ENCODE measurements at places on chromosomes 3 and 15. TPM values are rescaled to one million over a fixed set of nuclear protein-coding genes. Genes with fewer than 3 reads are reported as not detected.

DNA sequence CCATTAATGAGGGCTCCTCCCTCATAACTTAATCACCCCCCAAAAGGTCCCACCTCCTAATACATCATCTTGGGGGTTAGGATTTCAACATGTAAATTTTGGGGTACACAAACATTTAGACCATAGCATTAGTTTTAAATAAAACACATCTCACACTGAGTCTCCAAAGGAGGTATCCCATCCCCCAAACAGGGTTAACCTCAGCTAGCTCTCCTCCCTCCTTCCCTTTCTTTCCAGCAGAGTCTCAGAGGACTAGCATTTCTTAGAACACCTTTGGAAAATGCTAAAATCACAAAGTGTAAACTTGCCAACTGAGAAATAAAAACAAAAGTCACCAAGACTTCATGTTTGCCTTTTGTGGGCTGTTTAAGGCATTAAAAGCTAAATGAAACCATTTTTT lies 51.2 kb upstream of the FOXB1 start:
- H3K4me1 ChIP-seq = no peaks in the 10 kb centered on the region
- no peak overlapping the region for H3K27ac ChIP-seq
- DNase-seq = no peak
- no peaks in the 10 kb centered on the region for H3K36me3 ChIP-seq
- no peak overlapping the region for H3K4me3 ChIP-seq
- peaks cover 5% of the 10 kb centered on the region for H3K27me3 ChIP-seq

- no peak overlapping the region for H3K27ac ChIP-seq
- DNase-seq = no peak
- H3K4me3 ChIP-seq = no peak overlapping the region
- peaks cover 33% of the 10 kb centered on the region for H3K36me3 ChIP-seq
- H3K27me3 ChIP-seq = no peaks in the 10 kb centered on the region
Measured at GRCh38 chr3:57586778-57587177, 10.4 kb downstream of the ARF4 start.

GRCh38 chr3:112627419-112627818 lies 13.5 kb downstream of the CCDC80 start:
- H3K4me1 ChIP-seq = peaks cover 14% of the 10 kb centered on the region
- H3K36me3 ChIP-seq = no peaks in the 10 kb centered on the region
- peak overlapping the region; percentile 1 for H3K27ac ChIP-seq
- H3K4me3 ChIP-seq = no peak overlapping the region

- no peak overlapping the region for H3K27ac ChIP-seq
- H3K27me3 ChIP-seq = no peaks in the 10 kb centered on the region
- no peak overlapping the region for H3K4me3 ChIP-seq
- no peak for DNase-seq
- no peaks in the 10 kb centered on the region for H3K36me3 ChIP-seq
Measured at GRCh38 chr3:106263546-106263945, 394.7 kb upstream of the CBLB start.

- H3K36me3 ChIP-seq = no peaks in the 10 kb centered on the region
- no peak for DNase-seq
- no peak overlapping the region for H3K27ac ChIP-seq
Measured at GRCh38 chr3:122253581-122253980, 70.1 kb downstream of the CASR start.

DNA sequence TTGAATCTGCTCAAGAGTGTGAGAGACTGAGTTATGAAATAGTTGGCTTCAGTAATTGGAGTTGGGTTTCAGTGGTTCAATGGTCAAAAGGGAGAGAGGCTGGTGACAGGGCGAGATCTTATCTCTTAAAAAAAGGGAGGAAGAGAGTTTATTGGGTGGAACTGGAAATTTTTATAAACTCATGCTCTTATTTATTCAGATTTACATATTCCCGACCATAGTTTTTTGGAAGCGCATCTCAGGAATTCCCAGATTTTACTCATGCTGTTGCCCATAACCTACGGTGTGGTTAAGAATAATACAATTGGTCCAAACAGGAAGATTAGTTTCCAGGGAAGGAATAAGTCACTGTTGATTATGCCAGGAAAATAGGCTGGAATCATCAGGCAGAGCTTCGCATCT lies 41.4 kb downstream of the CD200 start:
- peaks cover 19% of the 10 kb centered on the region for H3K4me1 ChIP-seq
- no peaks in the 10 kb centered on the region for H3K27me3 ChIP-seq
- DNase-seq = no peak
- H3K36me3 ChIP-seq = no peaks in the 10 kb centered on the region

GRCh38 chr3:22507709-22508108 lies 695.4 kb upstream of the UBE2E2 start:
- DNase-seq = no peak
- H3K27me3 ChIP-seq = no peaks in the 10 kb centered on the region
- no peaks in the 10 kb centered on the region for H3K4me1 ChIP-seq
- H3K27ac ChIP-seq = no peak overlapping the region
- H3K36me3 ChIP-seq = no peaks in the 10 kb centered on the region
- no peak overlapping the region for H3K4me3 ChIP-seq

GRCh38 chr3:38507120-38507519 lies 11.0 kb downstream of the EXOG start:
- H3K27me3 ChIP-seq = no peaks in the 10 kb centered on the region
- H3K4me1 ChIP-seq = no peaks in the 10 kb centered on the region

DNA sequence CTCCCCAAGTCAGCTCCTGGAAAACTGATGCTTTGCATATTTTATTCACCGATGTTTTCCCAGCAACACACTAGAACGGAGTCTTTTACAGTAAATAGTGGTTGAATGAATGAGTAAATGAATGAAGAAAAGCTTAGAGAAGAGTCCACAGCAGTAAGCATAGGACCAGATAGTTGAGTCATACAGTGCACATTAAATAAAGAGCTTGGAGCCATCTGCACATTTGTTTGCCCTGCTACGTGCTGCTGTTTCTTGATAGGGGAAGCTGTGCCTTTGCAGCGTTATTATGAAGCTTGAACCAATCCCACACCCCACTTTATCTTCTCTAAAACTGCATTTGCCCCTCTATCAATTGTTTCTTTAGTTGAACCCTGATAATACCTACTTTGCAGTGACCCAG lies 1.2 kb downstream of the FAM98B start:
- peaks cover 15% of the 10 kb centered on the region for H3K4me1 ChIP-seq
- DNase-seq = no peak
- no peaks in the 10 kb centered on the region for H3K36me3 ChIP-seq
- H3K27me3 ChIP-seq = no peaks in the 10 kb centered on the region
- no peak overlapping the region for H3K27ac ChIP-seq

DNA sequence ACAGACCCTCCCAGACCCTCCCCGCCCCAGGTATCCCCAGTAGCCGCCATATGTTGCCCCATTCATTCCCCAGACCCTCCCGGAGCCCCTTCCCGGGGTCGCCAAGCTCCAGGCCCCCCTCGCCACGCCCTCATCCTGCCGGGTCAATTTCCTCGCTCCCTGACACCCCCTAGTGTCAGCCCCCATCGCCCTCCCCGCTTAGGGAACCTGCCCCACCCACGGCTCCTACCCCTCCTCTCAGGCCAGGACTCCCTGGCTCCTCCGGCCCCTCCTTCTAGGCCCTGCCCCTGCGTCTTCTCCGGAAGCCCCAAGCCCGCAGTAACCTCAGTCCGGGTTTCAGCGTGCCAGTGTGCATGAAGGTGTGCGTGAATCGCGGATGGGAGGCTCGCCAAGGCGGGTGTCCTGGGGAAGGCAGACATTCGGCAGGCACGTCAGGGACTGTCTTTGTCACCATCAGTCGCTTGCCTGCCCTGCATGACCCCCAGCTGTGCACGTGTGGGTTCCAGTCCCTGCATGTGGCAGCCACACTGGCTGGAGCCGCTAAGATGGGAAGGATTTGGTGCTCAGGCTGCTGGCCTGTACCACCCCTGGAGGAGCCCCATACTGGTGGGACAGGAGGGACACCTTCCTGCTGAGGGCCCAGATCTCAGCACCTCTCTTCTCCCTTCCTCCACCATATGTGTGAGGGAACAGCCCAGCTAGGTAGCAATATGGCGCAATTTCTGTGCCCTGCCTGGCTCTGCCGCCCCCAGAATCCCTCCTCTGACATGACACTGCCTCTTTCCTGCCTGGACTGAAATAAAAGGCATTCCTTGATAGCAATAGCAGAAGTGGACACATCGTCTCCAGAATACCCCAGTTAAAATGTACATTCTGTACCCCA lies 693 bp downstream of the DISP2 start:
- DNase-seq = no peak
- no peaks in the 10 kb centered on the region for H3K36me3 ChIP-seq
- H3K4me3 ChIP-seq = peak overlapping the region; percentile 57
- peaks cover 26% of the 10 kb centered on the region for H3K4me1 ChIP-seq

- H3K4me1 ChIP-seq = peaks cover 7% of the 10 kb centered on the region
- no peak overlapping the region for H3K27ac ChIP-seq
- no peaks in the 10 kb centered on the region for H3K27me3 ChIP-seq
- no peaks in the 10 kb centered on the region for H3K36me3 ChIP-seq
Measured at GRCh38 chr3:172524611-172525010, 1.4 kb upstream of the TNFSF10 start.

DNA sequence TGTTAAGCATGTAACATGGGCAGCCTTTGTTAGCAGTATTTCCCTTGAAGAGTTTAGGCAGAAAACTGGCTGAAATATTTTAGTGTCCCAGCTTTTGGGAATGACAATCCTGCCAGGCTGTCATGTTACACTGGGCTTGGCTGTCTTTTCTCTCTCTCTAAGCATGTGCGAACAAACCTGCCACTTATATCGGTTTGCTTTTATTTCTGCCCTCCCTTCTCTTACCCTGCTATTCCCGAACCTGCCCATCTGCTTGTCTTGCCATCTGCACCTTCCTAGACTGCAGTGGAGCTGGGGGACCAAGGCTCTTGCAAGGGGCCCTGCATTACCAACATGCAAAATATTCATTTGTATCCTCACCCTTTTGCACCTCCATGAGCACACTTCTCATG lies 339.6 kb downstream of the EPHB1 start:
- no peak for DNase-seq
- H3K36me3 ChIP-seq = no peaks in the 10 kb centered on the region
- H3K4me3 ChIP-seq = no peak overlapping the region
- no peaks in the 10 kb centered on the region for H3K4me1 ChIP-seq

DNA sequence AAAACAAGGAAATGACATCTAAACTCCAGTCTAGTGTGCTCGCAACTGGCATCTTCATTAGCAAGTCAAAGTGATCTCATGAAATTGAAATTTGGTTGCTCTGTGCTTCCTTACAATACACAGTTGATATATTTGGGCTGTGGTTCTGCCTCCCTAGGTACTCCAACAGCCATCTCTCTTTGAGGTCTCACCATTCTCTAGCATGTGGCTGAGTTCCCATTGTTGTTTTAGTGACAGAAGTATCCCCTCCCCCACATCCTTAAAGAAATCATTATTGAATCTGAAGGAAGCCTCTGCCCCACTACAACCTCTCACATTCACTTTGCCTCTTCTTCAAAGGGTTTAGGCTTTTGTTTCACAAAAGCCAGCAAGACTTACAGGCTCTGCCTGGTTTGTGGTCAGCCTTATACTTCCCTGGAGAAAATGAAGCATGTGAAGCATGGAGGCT lies 516.5 kb downstream of the NLGN1 start:
- DNase-seq = no peak
- H3K36me3 ChIP-seq = no peaks in the 10 kb centered on the region
- no peaks in the 10 kb centered on the region for H3K27me3 ChIP-seq
- peaks cover 11% of the 10 kb centered on the region for H3K4me1 ChIP-seq
- H3K4me3 ChIP-seq = no peak overlapping the region

DNA sequence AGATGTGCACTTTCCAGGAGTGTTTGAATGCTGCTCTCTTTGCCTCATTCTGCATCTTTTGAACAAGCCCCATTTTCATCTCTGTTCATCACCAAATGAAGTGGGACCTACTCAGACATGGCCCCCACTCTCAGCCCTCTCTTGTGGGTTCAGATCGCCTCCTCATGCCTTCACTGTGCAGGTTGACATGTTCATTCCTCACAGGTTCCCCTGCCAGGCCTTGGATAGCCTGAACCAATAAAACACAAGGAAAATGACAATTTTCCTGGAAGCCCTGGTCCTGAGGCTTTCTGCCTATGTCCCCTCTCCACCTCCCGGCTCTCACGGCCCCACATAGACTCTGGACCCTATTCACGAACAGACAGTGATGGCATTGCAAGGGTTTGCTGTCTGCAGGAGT lies 17.7 kb downstream of the KLF15 start:
- H3K4me3 ChIP-seq = no peak overlapping the region
- no peaks in the 10 kb centered on the region for H3K27me3 ChIP-seq
- H3K4me1 ChIP-seq = peaks cover 6% of the 10 kb centered on the region
- peak; percentile 31 for DNase-seq

DNA sequence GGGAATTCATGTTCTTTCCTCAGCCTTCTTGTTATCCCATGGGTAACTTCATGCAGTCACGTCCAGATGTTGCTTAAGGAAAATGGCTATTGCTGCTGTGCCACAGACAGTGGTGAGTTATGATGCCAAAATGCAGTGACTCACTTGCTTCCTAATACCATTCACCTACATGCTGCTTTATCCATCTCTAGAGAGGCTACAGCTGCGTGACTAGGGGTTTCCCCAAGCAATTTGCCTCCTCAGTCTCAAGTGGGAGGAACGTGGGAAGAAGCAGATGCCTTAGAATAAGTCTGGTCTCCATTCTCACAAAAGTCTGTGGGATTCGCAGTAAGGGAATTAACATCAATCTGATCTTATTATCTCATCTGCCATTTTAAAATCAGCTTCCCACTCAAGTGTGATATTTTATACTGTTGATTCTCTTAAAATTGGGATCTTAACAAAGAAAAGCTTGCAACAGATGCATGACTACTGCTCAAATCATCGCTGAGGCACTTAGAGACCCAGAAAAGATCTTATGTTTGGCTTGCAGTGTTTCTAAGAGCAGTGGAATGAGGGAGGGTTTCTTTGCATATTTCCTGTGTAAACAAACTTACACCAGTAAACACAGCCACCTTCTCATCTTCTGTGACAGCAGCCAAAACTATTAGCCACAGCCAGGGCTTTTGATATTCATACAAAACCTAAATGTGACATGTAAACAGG lies 62.0 kb upstream of the ACP3 start:
- no peaks in the 10 kb centered on the region for H3K36me3 ChIP-seq
- no peaks in the 10 kb centered on the region for H3K4me1 ChIP-seq

DNA sequence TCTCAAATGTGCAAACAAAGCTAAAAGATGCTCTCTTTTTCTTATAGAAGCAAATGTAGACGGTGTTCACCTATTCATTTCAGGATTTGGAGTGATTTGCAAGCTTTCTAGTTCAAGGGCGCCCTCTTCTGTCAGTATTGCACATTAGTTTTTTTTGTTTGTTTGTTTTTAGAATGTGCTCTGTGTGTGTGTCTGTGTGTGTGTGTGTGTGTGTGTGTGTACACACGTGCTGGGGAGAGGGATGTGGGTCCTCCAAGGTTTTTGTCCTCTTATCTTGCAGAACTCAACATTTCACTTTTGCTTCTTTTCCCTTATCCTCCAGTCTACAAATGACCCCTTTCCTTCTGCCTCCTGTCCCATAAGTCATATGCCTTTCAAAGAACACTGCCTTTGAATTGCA lies 23.5 kb downstream of the DNAH1 start:
- H3K36me3 ChIP-seq = no peaks in the 10 kb centered on the region
- H3K27ac ChIP-seq = no peak overlapping the region
- H3K27me3 ChIP-seq = no peaks in the 10 kb centered on the region
- H3K4me3 ChIP-seq = no peak overlapping the region
- no peak for DNase-seq
- no peaks in the 10 kb centered on the region for H3K4me1 ChIP-seq

GRCh38 chr3:62481962-62482361 lies 108.6 kb upstream of the FEZF2 start:
- no peak for DNase-seq
- no peak overlapping the region for H3K27ac ChIP-seq
- no peaks in the 10 kb centered on the region for H3K4me1 ChIP-seq
- H3K36me3 ChIP-seq = no peaks in the 10 kb centered on the region

The TMIE gene
- 0.72 TPM for total RNA-seq

The CCR4 gene
- not detected for total RNA-seq

The GDPGP1 gene
- 15.0 TPM for total RNA-seq

The PLSCR5 gene
- not detected for total RNA-seq

The IQSEC1 gene
- total RNA-seq = 58.0 TPM

All from heart left ventricle (tissue), 16 donors.